ENCODE measurements at places on chromosomes 7 and 10. TPM values are rescaled to one million over a fixed set of nuclear protein-coding genes. Genes with fewer than 3 reads are reported as not detected.

The PDE1C gene
- total RNA-seq, result under 0.01 TPM

The SEMA3C gene
- 178 TPM for total RNA-seq

The TSPAN14 gene
- 21.1 TPM for total RNA-seq

The ITGA8 gene
- not detected for total RNA-seq

The SFXN2 gene
- total RNA-seq, result 0.64 TPM

The NEUROG3 gene
- total RNA-seq, result not detected

The PON1 gene
- total RNA-seq, result not detected

The CALML3 gene
- 1.0 TPM for total RNA-seq

The SPAM1 gene
- not detected for total RNA-seq

The VOPP1 gene
- 97.9 TPM for total RNA-seq

The FAM25G gene
- 1.4 TPM for total RNA-seq

The GSAP gene
- total RNA-seq, result 10.3 TPM

The ANKRD30A gene
- total RNA-seq, result not detected

The NUTM2E gene
- total RNA-seq, result 0.13 TPM

The SLC26A4 gene
- 1.3 TPM for total RNA-seq

The NPTX2 gene
- total RNA-seq, result 0.13 TPM

The INSIG1 gene
- 36.6 TPM for total RNA-seq

The NRP1 gene
- 21.6 TPM for total RNA-seq

The PON2 gene
- total RNA-seq, result 52.4 TPM

The MMD2 gene
- total RNA-seq, result not detected

The LRGUK gene
- total RNA-seq, result 0.26 TPM

The AGAP5 gene
- total RNA-seq, result 3.7 TPM

The NUTM2B gene
- total RNA-seq, result 0.26 TPM

The TBRG4 gene
- 90.3 TPM for total RNA-seq

The C7orf57 gene
- total RNA-seq, result 2.4 TPM

The SLC26A3 gene
- not detected for total RNA-seq

The SLC13A1 gene
- not detected for total RNA-seq

The UBTD1 gene
- total RNA-seq, result 12.4 TPM

The LIPJ gene
- not detected for total RNA-seq

The SFRP4 gene
- total RNA-seq, result 0.26 TPM

The INMT gene
- total RNA-seq, result 0.13 TPM

The CYP3A7 gene
- total RNA-seq, result not detected

The GDF2 gene
- not detected for total RNA-seq

The TAS2R41 gene
- not detected for total RNA-seq

The CLCN1 gene
- under 0.01 TPM for total RNA-seq

The PPP1R3C gene
- 17.4 TPM for total RNA-seq

The CRHR2 gene
- not detected for total RNA-seq

The FBXO24 gene
- total RNA-seq, result 0.53 TPM

The DGKI gene
- under 0.01 TPM for total RNA-seq

The STARD3NL gene
- 35.0 TPM for total RNA-seq

The INSYN2A gene
- not detected for total RNA-seq

The HTR5A gene
- not detected for total RNA-seq

The CALHM3 gene
- not detected for total RNA-seq

The PRSS58 gene
- not detected for total RNA-seq

The C10orf62 gene
- total RNA-seq, result not detected

The ACSM6 gene
- not detected for total RNA-seq

The HKDC1 gene
- 3.9 TPM for total RNA-seq

The SOSTDC1 gene
- total RNA-seq, result not detected

The ASIC3 gene
- under 0.01 TPM for total RNA-seq

The EGR2 gene
- 0.13 TPM for total RNA-seq

The REEP3 gene
- total RNA-seq, result 60.3 TPM

The MYPN gene
- total RNA-seq, result not detected

The IFIT1 gene
- total RNA-seq, result 0.26 TPM

The CASP7 gene
- 10.0 TPM for total RNA-seq

The NANOS1 gene
- total RNA-seq, result 0.79 TPM

The ASB10 gene
- total RNA-seq, result not detected

The CHRM2 gene
- total RNA-seq, result not detected
